ENCODE measurements at places on chromosomes 12 and 14.

DNA sequence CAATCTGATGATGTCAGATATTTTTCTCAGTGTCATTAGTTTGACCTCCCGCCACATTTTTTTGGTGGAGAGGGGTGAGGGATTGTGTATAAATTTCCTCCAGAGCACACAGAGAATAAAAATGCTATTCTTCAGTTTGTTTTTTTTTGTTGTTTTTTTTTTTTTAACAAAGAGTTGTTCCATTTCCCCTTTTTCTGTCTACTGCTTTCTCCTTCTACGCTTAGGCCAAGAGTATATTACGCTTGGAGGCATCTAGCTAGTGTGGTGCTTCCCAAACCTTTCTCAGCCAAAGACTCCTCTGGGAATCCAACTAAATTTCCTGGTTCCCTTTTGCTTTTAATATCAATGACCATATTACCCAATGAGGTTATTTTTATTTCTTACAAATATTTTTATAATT lies 465.6 kb downstream of the ZFP36L1 start:
- no peak for DNase-seq
- H3K4me1 ChIP-seq = no peaks in the 10 kb centered on the region

DNA sequence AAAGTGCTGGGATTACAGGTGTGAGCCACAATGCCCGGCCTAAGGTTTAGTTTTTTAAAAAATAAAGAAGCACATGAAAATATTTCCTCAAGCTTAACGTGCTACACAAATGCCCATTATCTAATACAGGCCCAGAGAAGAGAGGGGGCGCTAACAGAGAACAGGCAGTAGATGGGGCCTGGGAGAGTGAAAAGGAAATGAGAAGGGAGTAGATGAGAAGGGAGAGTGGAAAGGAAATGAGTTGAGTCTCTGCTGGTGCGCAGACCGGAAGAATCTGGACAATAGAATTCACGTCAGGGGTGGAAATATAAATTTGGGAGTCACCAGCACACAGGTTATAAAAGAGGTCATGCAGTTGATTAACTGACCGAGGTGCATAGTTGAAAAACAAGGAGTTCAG lies 10.7 kb downstream of the PXN start:
- peak overlapping the region; percentile 45 for H3K27ac ChIP-seq
- no peaks in the 10 kb centered on the region for H3K27me3 ChIP-seq
- no peak for DNase-seq
- no peak overlapping the region for H3K4me3 ChIP-seq
- peaks cover 18% of the 10 kb centered on the region for H3K36me3 ChIP-seq

GRCh38 chr12:124906606-124907261 lies 7.7 kb downstream of the UBC start:
- H3K4me3 ChIP-seq = no peak overlapping the region
- H3K4me1 ChIP-seq = peaks cover 17% of the 10 kb centered on the region
- no peak overlapping the region for H3K27ac ChIP-seq
- peak; percentile 95 for DNase-seq
- H3K36me3 ChIP-seq = peaks cover 13% of the 10 kb centered on the region

GRCh38 chr14:26403760-26404159 lies 194.1 kb downstream of the NOVA1 start:
- no peak overlapping the region for H3K4me3 ChIP-seq
- no peak for DNase-seq
- H3K27me3 ChIP-seq = no peaks in the 10 kb centered on the region
- H3K36me3 ChIP-seq = no peaks in the 10 kb centered on the region

DNA sequence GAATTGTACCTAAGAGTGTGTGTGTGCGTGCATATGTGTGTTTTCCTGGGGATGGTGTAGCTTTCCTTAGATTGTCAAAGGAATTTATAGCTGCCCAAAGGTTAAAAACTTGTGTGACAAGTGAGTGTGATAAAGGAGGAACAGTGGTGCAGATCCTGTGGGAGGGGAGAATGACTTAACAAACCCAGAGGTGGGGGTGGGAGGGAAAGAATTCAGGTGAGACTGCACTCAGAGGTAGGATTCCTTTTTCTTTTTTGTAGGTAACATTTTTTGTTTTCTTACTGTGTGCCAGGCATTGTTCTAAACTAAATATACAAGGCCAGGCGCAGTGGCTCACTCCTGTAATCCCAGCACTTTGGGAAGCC lies 45.3 kb upstream of the SINHCAF start:
- H3K4me1 ChIP-seq = no peaks in the 10 kb centered on the region
- H3K4me3 ChIP-seq = no peak overlapping the region
- no peak overlapping the region for H3K27ac ChIP-seq

DNA sequence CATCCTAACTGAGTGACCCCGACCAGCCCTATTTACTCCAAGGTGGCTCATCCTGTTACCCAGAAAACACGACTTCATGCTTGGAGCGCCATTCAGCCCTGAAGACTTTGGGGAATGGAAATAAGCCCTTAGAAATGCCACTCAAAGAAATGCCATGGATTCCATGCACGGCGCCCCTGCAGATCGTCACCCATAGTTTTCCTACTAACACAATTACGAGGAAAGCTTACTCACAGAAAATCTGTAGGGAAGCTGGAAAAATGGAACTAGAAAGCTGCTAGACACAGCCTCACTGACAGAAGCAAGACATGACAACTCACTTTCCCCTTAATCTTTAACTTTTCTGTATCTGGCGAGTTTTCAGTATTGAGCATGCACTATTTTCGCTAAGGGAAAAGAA lies 19.5 kb downstream of the NUAK1 start:
- H3K36me3 ChIP-seq = no peaks in the 10 kb centered on the region
- H3K27me3 ChIP-seq = no peaks in the 10 kb centered on the region
- no peak overlapping the region for H3K27ac ChIP-seq
- H3K4me3 ChIP-seq = no peak overlapping the region
- DNase-seq = no peak
- no peaks in the 10 kb centered on the region for H3K4me1 ChIP-seq

- peaks cover 3% of the 10 kb centered on the region for H3K36me3 ChIP-seq
- DNase-seq = no peak
- no peak overlapping the region for H3K4me3 ChIP-seq
Measured at GRCh38 chr14:102471921-102472790, 37.4 kb downstream of the ANKRD9 start.

GRCh38 chr12:127893895-127894609 lies 372.9 kb upstream of the TMEM132C start:
- no peak overlapping the region for H3K4me3 ChIP-seq
- H3K27ac ChIP-seq = no peak overlapping the region
- H3K36me3 ChIP-seq = no peaks in the 10 kb centered on the region
- H3K4me1 ChIP-seq = no peaks in the 10 kb centered on the region

GRCh38 chr12:70733385-70733784 lies 96.2 kb upstream of the PTPRB start:
- no peaks in the 10 kb centered on the region for H3K27me3 ChIP-seq
- no peak overlapping the region for H3K4me3 ChIP-seq
- H3K36me3 ChIP-seq = no peaks in the 10 kb centered on the region
- no peaks in the 10 kb centered on the region for H3K4me1 ChIP-seq
- H3K27ac ChIP-seq = no peak overlapping the region
- peak; percentile 40 for DNase-seq

DNA sequence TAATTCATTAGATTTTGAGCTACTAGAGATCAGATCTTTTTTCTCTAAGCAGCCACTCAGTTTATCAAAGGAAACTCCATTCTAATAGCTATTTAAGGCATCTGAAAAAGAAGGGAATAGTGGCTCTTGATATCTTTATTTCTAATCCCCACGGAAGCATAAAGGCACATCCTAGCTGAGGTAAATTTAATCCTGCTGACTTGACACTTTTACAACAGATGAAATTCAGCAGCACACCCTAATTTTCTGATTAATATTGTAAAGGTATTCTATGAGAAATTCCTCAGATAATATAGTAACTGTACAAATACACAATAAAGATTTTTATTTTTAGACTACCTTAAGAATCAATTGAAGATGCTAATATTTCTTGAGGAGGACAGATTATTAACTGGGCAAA lies 916.4 kb downstream of the TMTC2 start:
- no peaks in the 10 kb centered on the region for H3K36me3 ChIP-seq
- H3K27me3 ChIP-seq = no peaks in the 10 kb centered on the region
- no peaks in the 10 kb centered on the region for H3K4me1 ChIP-seq
- H3K27ac ChIP-seq = no peak overlapping the region

DNA sequence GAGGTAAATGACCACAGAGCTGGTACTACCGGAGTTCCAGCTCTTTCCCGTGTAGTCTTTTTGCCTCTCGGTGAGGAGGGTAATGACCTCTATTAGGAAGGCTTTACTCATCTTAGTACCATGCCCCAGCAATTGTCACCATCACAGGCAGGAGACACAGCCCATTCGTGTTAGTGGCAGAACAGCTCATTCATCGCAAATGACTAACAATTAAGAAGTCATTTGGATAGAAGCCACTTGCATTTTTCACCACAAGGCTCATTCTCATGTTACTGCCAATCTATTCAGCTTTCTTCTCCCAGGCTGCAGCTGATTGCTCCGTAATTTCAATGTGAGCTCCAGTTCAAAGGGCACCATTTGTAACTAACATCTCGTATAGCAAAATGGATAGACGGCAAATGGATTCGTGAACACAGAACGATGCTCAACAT lies 718.8 kb upstream of the TMEM132C start:
- H3K4me3 ChIP-seq = no peak overlapping the region
- DNase-seq = no peak
- no peaks in the 10 kb centered on the region for H3K27me3 ChIP-seq
- H3K36me3 ChIP-seq = no peaks in the 10 kb centered on the region
- no peaks in the 10 kb centered on the region for H3K4me1 ChIP-seq
- H3K27ac ChIP-seq = no peak overlapping the region

- DNase-seq = no peak
- H3K4me3 ChIP-seq = no peak overlapping the region
- no peaks in the 10 kb centered on the region for H3K27me3 ChIP-seq
- no peaks in the 10 kb centered on the region for H3K4me1 ChIP-seq
Measured at GRCh38 chr12:32494656-32495055, 95.3 kb downstream of the FGD4 start.

- H3K36me3 ChIP-seq = peaks cover 25% of the 10 kb centered on the region
- H3K4me1 ChIP-seq = no peaks in the 10 kb centered on the region
- no peak overlapping the region for H3K4me3 ChIP-seq
- no peak for DNase-seq
- no peak overlapping the region for H3K27ac ChIP-seq
- H3K27me3 ChIP-seq = no peaks in the 10 kb centered on the region
Measured at GRCh38 chr12:76449993-76450392, 101.8 kb upstream of the BBS10 start.

DNA sequence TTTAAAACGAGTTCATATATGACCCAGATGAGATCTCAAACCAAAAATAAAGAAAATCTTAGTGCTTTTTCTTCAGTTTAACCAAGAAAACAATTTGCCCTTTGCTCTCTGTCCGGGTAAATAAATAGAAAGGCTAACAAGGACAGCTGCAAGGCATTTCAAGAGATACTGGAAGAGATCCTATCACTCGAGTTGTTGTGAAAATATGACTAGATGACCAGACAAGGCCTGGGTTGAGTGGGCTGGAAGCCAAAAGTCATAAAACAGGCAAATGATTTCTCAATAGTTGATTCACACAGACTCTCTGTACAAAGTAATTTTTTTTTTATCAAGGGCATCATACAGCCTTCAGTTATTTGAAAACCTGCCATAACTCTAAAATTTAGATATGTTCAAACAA lies 55.9 kb upstream of the AVPR1A start:
- H3K27ac ChIP-seq = no peak overlapping the region
- H3K4me1 ChIP-seq = no peaks in the 10 kb centered on the region
- DNase-seq = no peak
- H3K4me3 ChIP-seq = no peak overlapping the region

DNA sequence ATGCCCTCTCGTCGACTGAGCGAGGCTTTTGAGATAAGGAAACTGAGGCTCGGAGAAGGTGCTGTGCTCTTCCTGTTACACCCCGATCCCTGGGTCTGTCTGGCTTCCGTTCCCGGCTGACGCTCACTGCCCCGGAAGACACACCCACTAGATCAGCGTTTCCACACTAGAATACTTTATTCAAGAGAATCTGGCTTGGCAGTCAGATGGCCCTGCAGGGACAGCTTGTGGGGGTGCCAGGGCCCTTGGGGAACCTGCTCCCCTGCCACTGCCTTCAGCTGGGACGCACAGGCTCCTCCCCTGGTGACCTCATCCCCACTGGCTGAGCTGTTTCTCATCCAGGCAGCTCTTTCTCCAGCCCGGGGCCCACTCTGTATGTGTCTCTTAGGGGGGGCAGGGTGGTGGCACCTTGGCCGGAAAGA lies 13.7 kb downstream of the PGF start:
- no peaks in the 10 kb centered on the region for H3K36me3 ChIP-seq
- H3K4me1 ChIP-seq = peaks cover 51% of the 10 kb centered on the region
- H3K4me3 ChIP-seq = peak overlapping the region; percentile 43
- H3K27ac ChIP-seq = peak overlapping the region; percentile 64
- no peaks in the 10 kb centered on the region for H3K27me3 ChIP-seq
- peak; percentile 46 for DNase-seq

DNA sequence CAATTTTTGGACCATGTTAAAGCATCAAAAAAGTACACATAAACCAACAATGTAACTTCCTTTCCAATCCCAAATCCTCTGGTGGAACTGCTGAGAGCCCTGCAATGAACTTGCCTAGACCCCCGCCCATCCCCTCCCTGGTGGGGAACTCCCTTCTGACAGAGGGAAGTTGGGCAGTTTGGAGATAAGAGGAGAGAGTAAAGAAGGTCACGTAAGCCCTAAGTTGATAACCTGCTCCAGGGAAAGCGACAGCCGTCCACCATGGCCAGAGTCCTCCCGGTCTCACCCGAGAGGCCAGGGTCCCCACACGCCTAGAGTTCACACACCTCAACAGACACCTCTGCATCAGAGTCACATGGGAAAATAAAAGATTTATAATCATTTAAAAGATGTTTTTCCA lies 138.7 kb downstream of the EGLN3 start:
- H3K36me3 ChIP-seq = no peaks in the 10 kb centered on the region
- peaks cover 7% of the 10 kb centered on the region for H3K27me3 ChIP-seq
- H3K4me3 ChIP-seq = no peak overlapping the region
- H3K27ac ChIP-seq = no peak overlapping the region
